Activated CD4-positive, alpha-beta T cell treated with anti-CD3 and anti-CD28 coated beads for 24 hours (primary cell): ENCODE measurements at places on chromosomes 3 and 15.

DNA sequence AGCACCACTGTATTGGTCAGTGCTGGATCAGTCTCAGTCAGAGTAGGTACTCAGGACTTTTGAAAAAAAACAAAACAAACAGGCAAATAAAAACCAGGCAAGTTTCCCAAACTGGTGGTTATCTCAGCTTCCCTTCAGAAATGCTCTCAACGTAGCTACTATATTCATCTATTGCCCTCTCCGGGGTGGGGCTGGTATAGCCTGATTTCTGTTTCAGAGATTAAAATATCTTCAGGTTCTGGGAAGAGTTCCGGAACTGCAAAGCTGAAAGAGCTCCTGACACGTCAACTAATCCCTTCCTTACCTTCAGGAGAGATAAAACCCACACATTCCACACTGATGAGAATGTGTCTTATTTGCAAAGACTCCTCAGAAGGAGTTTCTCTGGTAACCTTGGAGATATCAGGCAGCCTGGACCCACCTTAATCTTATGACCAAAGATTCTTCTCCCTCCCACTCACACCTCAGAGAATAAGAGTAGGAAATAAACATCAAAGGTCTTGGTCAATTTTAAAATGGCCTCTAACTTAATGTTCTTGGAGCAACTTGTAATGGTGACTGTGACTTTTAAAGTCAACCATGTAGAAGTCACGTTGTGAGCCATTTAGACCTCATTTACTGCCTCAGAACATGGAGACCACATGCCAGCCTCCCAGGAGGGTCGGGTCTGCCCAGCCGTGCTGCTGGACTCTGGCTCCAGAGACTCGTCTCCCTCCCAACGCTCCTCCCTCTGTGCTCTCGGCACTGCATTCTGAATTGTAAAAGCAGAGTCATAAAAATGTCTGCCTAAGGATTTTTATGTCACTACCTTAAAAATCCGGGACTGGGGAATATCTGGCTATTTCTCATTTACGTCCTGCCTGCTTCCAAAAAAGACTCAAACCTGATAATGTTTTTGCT is 53.8 kb downstream of the CDCP1 start:
- no peak for DNase-seq

GRCh38 chr3:98741121-98741716 is 21.9 kb upstream of the ST3GAL6 start:
- no peak for DNase-seq

DNA sequence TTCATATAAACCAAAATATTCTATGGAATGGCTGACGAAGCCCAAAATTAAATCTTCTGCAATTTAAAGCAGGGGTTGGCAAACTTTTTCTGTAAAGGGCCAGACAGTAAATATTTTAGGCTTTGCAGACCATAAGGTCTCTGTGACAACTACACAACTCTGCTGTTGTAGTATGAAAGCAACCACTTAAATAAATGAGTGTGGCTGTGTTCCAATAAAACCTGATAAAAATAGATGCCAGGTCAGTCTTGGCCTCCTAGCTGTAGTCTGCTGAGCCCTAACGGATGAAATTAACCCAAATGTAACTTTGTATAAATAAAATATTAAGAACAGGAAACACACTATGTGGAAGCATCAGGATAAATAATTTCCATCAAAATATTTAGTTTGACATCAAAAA is 104.2 kb downstream of the FBXL22 start:
- DNase-seq: no peak

- DNase-seq: no peak
Measured at GRCh38 chr3:64880916-64881315, 193.1 kb upstream of the ADAMTS9 start.

DNA sequence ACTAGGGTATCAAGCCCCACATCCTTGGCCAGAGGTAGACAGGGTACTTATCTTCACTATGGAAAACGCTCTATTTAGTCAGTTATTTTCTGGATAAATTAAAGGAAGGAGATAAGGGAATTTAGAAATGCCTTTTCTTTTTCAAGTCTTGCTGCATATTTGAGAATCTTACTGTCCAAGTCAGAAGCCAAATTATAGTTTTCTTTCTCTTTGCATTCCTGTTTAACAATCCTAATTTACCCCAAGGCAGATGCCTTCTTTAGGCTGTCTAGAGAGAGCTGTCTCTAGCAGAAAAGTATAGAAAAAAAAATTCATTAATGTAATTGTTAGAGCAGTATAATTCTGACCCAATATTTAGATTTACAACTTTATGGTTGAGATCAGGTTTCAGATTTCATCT is 64.4 kb upstream of the TBC1D5 start:
- no peak for DNase-seq

GRCh38 chr3:53665608-53666425 is 171.4 kb downstream of the CACNA1D start:
- no peak for DNase-seq

DNA sequence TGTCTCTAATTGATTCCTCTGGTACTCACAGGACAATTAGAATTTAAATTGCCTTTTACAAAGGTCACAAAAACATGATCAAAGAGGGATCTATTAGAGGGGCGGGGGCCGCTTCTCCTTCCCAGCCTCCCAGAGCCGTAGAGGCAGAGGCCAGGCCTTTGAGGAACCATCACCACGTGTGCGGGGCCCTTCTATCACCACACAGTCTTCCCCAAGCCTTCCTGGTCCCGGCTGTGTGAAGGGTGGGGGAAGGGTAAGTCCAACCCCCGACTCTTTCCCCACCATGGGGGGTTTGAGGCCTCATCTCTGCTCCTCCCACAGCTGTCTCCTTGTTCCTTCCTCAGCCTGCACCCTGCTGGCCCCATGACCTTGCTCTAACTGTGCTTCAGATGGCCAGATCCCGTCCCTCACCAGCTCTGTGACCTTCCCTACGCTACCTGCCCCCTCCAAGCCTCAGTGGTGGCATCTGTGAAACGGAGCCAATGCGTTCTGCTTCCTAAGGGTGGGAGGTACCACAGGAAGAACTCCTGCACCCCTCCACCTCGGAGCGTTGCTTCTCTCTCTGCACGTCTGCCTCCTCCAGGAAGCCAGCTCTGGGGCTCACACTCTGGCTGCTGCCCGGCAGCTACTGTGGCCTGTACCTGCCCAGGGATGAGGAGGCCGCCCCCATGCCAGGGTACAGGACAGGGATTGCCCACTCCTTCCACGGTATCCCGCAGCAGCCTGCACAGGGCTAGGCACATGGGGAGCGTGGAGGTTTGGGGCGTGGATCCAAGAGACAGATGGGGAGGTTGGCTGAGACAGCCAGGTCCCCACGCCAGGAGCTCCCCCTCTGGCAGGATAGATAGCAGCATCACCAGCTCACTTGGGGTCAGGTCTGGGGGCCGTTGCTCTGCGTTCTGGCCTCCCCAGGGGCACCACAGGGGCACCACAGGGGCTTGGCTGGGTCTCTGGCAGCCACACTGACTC is 83.8 kb downstream of the LINGO1 start:
- no peak for DNase-seq

- no peak for DNase-seq
Measured at GRCh38 chr3:111732252-111732879, 126.7 kb upstream of the PHLDB2 start.

DNA sequence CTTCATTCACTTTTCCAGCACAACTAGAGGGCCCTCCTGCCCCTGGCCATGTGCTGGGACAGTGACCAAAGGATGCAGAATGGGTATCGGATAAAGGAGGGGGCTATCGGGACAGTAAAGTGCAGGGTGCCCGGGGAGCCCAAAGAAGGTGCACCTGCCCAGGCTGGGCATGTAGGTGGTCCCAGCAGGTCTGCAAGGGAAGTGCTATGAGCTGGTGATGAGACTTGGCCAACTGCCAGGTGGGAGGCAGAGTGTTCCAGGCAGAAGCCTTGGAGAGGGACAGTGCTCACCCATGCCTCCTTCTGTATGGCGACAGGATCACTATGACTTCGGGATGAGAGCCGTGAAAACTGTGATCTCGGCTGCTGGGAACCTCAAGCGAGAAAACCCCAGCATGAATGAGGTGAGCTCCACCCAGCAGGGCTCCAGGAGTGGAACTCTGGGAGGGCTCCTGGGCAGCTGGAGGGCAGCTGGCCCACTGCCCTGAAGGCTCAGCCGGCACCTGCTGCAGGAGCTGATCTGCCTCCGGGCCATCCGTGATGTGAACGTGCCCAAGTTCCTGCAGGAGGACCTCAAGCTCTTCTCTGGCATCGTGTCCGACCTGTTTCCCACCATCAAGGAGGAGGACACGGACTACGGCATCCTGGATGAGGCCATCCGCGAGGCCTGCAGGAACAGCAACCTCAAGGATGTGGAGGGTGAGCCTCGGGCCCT is 48.4 kb downstream of the DNAH1 start:
- DNase-seq: no peak

GRCh38 chr3:176430244-176431037 is 766.8 kb downstream of the TBL1XR1 start:
- no peak for DNase-seq

DNA sequence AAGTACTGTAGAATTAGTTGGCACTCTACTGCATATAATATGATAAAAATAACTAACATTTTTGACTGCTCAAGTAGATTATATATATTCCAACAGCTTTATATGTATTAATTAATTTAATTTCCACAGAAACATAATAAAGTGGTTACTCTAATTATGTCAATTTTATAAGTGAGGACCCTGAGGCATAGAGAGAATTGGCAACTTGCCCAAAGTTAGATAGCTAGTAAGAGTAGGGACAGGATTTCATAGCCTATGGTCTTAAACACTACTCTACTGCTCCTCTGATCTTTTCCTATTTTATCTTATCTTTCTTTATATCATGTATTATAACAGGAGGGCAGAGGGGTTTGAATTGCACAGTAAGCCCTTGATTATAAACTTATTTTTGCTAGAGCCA is 418.7 kb upstream of the SGO1 start:
- no peak for DNase-seq

DNA sequence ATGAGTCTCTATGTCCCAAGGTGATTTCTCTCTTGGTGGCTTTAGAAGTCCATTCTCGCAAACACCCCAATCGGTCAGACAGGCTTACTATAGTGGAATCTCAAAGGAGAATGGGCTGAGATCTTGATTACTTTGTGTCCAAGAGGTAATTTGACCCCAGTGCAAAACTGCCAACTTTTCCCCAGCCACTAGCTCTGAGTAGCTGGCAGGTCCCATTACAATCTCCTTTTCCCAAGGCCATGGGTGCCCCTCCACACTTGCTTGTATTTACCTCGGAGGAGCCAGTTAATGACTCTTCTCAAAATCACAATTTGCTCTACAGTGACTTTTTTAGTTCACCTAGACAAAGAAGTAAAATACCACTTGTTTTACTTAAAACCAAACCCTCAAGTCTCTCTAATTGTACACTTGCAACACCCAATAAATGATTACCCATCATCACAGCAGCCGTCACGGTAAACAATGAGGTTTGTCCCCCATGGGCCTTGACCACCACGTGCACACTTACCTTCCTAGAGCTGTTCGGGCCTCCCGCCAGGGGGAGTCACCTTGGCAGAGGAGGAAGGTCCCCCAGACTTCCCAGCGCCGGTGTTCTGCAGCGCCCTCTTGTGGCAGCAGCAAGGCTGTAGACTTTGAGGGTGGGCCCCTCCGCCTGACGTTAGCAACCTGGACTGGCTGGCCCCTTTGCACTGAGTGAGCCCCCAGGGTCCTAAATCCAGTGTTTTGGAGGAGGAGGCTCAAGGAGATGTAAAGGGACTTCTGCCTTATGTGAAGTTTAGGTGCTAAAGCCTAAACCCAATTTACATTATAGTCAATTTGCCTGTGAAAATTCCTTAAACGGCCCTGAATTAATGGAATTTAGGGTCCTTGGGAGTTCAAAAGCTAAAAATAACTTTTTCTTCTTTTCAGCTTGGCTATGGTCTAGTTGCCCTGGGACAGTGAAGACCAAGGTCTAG is 18.7 kb upstream of the HDAC11 start:
- DNase-seq: peak; percentile 72

DNA sequence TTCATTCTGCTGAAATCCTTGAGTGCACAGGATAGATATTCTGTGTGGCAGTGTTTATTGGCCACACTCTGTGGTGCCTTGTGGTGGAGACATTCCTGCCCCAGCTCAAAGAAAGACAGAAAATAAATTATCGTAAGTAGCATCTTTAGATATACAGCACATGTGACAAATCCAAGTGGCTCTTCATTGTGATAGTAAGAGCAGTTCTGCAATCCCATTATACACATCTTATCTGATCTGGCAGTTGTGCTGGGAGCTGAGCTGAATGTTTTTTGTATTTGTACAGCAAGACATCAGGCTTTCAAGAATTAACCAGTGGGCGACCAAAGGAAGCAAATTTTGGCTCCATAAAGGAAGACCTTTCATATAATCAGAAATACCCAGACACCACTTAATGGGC is 235.3 kb upstream of the MRPL3 start:
- no peak for DNase-seq

DNA sequence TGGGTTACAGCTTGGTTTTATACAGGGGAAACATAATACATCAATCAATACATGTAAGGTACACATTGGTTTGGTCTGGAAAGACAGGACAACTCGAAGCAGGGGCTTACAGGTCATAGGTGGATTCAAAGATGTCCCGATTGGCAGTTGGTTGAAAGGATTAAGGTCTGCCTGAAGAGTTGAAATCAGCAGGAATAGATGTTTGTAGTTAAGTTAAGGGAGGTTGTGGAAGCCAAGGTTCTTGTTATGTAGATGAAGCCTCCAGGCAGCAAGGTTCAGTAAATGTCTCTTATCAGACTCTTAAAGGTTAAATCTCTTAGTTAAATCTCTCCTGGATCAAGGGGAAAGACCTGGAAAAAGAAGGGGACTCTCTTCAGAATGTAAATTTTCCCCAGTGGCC is 58.4 kb upstream of the MINAR1 start:
- DNase-seq: no peak

DNA sequence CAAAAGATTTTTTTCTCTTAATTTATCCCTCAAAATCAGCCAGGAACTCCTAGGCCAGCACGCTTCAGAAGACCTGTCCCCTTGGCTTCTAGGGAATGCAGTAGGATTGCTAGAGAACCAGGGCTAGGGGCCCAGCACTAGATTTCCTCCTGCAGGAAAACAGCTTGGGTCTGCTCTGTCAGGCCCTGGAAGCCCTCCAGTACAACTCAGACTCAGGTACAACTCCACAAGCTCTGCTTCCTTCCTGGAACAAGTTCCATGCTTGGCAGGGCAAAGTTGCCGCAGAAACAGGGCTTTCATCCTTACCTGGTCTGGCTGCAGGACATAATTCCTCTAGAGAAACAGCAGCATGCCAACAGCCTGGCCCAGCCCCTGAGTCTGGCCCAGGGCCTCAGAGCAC is 96.1 kb upstream of the CTNNB1 start:
- DNase-seq: no peak
